ENCODE measurements at places on chromosomes 7 and 10.

- DNase-seq, result no peak
Measured at GRCh38 chr10:2920168-2920567, 147.2 kb upstream of the PFKP start.

DNA sequence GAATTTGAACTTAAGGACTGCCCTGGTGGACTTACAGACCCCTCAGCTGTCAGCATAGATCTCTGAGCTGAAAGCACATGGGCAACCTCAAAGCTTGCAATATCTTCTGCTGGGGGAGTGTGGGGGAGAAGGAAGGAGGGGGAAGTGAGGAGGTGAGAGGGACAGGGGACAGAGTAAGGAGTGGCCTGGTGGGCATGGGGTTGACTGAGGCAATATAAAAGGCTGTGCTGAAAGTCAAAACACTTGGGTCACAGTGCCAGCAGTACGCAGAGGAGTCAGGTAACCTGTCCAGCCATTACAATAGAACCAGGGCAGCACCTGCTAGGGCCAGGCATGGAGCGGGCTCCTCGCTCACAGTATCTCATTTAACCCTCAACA, 43.2 kb downstream of the PPP1R3C start:
- no peak for DNase-seq

DNA sequence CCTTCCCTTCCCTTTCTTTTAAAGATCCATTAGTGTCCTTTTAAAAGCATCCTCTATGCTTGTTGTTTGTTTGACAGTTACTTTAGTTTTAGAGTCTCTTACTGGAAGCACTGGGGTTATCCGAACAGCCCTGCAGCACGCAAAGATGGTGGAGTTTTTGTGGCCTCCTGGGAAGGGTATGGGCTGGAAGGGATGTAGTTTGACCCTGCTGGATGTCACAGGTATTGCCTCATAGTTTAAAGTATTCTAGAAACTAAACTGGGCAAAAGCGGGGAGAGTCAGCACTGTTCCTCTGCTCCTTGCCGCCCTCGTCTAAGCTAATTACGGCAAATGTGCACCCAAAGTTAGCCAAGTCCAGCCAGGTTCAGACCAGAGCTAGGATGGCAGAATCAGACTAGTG, 35.8 kb upstream of the GNAI1 start:
- DNase-seq, result no peak

GRCh38 chr7:12769444-12769843, 82.0 kb downstream of the ARL4A start:
- DNase-seq, result no peak

DNA sequence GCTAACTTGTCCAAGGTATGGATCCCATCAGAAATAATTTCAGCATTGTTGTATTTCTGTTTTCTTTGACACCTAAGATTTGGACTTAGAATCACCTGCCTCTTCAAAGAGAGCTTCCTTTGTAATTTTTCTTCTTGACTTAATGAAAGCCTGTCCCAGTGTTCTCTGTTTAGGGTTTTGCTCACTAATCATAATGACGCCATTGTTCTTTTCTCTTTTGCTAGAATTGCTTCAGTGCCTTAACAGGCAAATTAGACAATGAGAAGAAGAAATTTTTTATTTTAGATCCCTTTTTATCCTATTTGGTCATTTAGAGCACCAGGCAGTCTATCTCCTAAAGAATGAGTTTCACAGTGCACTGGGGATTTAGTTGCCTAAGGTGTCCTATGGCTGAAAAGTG, 128.5 kb downstream of the SND1 start:
- no peak for DNase-seq

- DNase-seq, result no peak
Measured at GRCh38 chr7:27640884-27641574, 21.7 kb downstream of the HIBADH start.

DNA sequence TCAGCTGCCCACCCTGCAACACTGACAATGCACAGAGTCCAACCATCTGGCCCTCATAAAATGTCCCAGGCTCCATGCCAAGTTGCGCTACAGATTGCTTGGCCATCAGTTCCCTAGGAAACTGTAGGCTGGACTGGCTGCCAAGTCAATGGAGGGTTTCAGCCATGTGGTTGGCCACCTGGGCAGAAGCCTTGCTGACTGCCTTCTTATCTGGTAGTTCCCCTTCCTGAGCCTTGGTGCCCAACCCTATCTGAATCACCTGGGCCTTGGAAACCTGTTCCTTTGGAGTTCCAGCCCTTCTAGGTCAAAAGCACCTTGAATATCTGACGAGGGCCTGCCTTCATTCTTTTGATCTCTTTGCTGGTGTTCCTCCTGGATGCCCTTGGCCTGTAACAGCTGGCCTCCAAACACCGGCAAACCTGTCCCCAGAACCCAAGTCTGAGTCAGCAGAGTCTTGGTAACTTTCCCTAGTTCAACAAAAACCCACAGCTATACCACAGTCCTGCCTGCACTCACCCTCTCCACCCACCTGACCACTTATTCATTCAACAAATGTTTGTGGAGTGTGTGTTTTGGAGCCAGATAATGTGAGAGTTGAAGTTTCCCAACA, 37.4 kb upstream of the KDM7A start:
- no peak for DNase-seq

DNA sequence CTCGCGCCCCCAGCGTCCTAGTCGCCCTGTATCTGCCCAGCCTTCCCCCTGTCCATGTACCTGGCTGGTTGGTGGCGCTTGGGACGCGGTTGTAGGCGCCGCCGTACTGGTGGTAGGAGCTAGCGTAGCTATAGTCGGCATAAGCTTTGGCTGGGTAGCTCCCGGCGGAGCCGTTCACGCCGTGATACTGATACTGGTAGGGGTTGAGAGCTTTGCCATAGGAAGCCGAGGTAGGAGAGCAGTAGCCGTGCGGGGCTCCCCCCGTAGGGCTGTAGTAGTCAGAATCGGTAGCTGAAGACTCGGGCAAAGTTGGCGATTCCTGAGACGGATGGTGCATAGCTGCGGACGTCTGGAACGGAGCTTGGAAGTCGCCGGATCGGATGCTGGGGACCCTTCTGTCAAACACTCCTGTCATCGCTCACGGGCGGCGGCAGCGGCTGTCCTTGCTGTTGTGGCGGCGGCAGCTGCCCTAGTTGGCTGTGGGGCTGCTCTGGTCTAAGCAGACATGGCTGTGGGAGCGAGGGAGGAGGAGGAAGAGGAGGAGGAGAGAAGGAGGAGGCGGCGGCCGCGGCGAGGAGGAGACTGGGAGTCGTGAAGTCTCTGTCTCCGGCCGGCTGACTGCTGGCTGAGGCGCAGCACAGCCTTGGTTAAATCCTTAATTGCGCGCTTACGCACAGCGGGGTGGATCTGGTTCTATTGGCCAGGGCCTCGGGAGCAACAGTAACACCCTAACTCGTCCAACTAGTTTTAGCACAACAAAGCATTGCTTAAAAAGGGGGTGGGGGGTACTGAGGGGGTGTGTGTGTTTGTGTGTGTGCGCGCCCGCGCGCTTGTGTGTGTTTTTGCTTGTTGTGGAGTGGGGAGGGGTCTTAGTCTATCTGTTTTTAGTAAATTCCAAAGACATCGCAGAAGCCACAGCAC, at the start of gene DLX5:
Gene DLX5 (minus strand): TSS at position 623 of the 921 bp plus-strand sequence. CDS start 208 bp downstream, at position 415.
- DNase-seq, result peak; percentile 51

- DNase-seq, result no peak
Measured at GRCh38 chr10:117972168-117972837, 74.4 kb downstream of the RAB11FIP2 start.

GRCh38 chr10:93568105-93568390, 1.6 kb downstream of the FFAR4 start:
- no peak for DNase-seq

GRCh38 chr7:48090095-48090805, 1.2 kb downstream of the UPP1 start:
- peak; percentile 43 for DNase-seq

GRCh38 chr10:77626266-77626935, 11.2 kb downstream of the KCNMA1 start:
- no peak for DNase-seq

GRCh38 chr10:132406750-132407149, 9.8 kb downstream of the PWWP2B start:
- no peak for DNase-seq

DNA sequence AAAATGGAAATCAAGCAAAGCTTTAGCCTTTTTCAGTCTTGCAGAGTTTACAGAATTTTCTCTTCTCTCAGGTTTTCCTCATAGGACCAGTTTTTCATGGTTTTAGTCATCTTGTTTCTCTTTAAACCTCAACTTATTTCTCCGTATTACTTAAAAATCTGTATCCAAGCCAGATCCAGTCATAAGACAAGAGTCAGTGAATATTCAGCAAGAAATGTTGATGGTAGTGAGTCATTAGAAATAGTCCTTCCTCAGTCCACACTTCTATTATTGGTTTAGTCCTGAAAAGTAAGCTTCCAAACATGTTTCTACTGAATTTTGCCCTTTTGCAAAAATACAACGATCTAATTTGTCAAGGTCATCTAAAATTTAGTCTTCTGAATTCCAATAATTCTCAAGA, 107.0 kb downstream of the VIM start:
- DNase-seq, result no peak

GRCh38 chr7:85094046-85094725, 92.7 kb downstream of the SEMA3D start:
- DNase-seq, result no peak

DNA sequence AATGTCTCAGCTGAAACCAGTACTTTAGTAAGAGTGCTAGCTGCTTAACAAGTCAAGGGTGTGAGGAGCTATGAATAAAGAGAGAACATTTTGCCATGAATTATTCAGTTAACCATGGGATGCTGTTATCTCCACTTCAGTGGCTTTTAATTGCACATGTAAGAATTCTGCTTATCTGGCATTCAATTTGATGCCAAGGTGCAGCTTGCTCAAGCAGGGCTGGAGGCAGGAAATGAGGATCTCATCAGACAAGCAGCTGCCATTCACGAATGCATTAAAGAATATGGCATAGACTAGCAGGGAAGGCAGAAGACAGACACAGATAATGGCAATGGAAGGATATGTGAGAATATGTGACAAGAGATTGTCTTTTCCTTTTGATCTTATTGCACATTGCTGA, 697.8 kb downstream of the NRG3 start:
- no peak for DNase-seq
